ENCODE measurements at places on chromosomes 6 and 20.

GRCh38 chr6:37922563-37922962 lies 103.0 kb downstream of the ZFAND3 start:
- DNase-seq: no peak

DNA sequence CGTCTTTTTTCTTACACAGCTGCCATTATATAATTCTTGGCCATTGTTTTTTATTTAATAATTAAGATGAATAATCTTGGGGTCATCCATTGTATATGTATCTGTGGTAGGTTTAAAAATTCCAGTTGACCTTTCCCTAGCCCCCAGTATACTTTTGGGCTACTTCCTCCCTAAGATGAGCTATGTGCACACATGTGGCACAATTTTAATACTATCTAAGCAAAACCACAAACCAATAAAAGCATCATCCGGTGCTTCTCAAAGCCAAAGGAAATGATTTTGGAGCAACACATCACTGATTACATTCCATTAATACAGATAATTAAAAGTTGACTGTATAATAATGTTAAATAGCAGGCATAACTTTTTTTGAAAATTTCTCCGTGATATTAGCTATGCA lies 161.2 kb downstream of the ATXN1 start:
- DNase-seq: no peak

DNA sequence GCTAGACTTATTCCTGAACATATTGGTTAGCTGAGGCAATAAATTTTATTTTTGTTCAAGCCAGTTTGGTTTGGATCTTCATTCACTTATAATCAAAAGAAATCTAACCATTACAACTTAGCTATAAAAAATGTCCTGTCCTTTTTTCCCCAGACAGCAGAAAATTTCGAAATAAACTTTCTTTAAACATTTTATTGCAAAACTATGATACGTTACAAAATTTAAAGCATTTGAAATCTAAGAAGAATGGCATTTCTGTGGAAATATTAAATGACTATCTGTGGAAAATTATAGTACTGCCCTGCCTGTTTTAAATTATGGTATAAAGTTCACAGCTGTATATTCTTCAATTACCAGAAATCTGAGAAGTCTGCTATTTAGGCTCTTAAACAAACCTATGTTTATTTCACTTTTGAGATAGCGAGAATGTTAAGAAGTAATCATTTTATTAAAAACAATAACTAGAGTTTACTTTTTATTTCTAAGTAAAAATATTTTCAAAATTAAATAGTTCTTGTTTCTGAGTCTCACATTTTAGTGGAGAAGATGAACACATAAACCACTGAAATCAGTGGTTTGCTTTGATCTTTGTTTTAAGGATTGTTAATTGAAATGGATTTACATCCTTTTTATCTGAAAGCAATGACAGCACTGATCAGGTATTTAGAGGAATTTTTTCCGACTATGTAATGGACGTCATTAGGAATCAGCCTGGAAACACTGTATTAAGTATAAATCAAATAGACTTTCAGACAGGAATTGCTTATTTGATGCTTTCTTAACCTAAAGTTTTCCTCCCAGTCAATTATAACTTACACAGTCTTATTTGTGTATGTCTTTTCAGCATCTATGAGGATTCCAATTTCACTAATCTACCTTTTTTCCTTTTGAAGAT lies 553.7 kb downstream of the COL12A1 start:
- DNase-seq: no peak

DNA sequence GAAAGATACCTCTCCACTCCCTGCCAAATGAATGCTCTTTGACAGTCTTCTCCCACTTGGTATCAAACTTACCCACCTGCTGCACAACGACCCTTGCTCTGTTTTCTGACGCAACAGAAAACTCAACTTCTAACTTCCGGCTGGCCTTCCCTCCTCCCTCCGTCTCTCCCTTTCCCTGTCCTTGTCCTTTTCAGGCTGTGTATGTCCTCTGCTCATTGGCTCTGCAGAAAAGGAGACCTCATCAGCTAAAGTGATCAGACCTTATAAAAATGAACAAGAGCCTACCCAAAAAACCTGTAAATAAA lies 12.2 kb downstream of the TRAF3IP2 start:
- DNase-seq: no peak

GRCh38 chr20:32006841-32007786 lies 3.1 kb upstream of the CCM2L start:
- no peak for DNase-seq

- no peak for DNase-seq
Observed at GRCh38 chr6:93242049-93242448, 177.3 kb downstream of the EPHA7 start.

GRCh38 chr6:169867751-169868191 lies 116.3 kb downstream of the ERMARD start:
- no peak for DNase-seq

DNA sequence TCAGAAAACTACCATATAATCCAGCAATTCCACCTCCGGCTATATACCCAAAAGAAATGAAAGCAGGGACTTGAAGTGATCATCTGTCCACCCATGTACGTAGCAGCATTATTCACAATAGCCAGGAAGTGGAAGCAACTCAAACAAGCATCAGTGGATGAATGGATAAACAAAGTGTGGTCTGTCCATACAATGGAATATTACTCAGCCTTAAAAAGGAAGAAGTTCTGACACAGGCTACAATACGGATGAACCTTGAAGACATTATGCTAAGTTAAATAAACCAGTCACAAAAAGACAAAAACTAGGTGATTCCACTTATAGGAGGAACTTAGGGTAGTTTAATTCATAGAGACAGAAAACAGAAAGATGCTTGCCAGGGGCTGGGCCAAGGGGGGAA lies 76.5 kb downstream of the ATP9A start:
- no peak for DNase-seq
